HEK293T (cell line): ENCODE measurements at places on chromosomes 12 and 14.

DNA sequence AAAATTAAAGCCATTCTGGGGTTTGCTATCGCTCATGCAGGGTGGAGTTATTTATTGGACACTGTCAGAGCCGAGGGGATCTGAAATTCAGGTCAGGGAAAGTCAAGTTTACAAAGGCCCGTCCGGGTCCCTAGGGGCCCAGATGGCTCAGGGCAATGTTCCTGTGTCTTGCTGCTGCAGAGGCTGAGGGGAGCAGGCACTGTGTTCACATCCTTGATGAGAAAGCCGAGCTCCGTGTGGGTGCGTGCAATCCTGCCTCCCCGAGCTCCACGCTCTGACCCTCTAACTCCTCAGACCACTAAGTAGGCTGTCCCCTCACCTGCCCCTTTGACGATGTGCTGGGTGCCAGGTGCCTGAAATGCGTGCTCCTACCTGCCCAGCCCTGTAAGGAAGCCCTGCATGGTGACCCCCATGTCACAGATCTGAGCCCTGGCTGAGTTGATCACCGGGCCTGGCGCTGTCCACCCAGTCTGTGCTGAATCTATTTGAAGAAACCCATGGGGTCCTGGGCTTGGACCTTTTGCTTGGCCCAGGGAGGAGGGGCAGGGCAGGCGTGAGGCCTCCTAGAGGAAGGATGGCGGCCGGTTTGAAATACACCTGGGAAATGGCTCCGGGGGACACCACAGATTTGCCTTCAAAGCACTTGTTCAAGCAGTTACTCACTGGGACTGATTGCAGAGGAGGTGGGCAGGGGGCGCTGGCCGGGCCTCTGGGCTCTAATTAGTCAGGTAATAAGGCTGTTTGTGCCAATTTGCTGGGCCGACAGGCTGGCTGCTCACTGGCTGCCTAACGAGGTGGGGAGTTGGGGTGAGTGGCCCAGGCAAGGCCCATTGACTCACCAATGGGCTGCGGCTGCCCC lies 204.3 kb downstream of the KIF26A start:
- DNase-seq = no peak

DNA sequence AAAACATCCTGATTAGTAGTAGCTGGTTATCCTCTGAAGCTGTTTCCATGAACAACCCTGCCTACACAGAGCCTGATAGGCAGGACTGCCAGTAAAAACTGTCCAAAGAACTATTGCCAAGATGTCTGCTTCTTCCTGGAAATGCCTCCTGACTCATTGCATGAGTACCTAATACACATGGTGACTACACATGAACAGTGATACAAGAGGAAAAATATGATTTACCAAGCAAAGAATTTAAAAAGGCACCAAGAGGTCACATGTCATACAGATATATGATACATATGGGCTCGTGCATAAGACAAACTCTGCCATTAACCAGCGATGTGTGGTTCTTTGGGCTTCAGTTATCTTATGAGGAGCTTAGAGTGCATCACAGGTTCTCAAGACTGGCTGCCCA lies 552.3 kb downstream of the SLC16A7 start:
- no peak for DNase-seq

GRCh38 chr12:69623970-69624369 lies 13.3 kb upstream of the LRRC10 start:
- DNase-seq = no peak

GRCh38 chr14:39005044-39005880 lies 97.8 kb downstream of the SEC23A start:
- DNase-seq = no peak

DNA sequence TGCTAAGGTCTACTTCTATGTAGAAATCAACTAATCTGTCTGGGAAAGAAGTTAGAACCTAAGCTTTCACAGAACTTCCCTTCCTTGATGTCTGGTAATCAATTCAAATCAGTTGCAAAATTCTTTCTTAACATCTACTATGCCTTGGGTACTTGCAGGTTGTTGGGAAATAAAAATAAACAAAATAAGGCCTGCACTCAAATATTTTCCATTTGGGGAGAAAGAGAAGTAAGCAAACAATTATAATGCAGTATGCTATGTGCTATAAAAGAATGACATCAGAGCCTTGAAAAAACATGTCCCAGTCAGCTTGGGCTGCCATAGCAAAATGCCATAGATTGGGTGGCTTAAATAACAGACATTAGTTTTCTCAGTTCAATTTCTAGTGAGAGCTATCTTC lies 425.9 kb upstream of the DCN start:
- no peak for DNase-seq

- no peak for DNase-seq
These were observed 193.6 kb upstream of the FAR2 start for GRCh38 chr12:28955491-28955890.

- peak; percentile 47 for DNase-seq
These were observed 713 bp downstream of the FRMD6 start for GRCh38 chr14:51652168-51653078.

DNA sequence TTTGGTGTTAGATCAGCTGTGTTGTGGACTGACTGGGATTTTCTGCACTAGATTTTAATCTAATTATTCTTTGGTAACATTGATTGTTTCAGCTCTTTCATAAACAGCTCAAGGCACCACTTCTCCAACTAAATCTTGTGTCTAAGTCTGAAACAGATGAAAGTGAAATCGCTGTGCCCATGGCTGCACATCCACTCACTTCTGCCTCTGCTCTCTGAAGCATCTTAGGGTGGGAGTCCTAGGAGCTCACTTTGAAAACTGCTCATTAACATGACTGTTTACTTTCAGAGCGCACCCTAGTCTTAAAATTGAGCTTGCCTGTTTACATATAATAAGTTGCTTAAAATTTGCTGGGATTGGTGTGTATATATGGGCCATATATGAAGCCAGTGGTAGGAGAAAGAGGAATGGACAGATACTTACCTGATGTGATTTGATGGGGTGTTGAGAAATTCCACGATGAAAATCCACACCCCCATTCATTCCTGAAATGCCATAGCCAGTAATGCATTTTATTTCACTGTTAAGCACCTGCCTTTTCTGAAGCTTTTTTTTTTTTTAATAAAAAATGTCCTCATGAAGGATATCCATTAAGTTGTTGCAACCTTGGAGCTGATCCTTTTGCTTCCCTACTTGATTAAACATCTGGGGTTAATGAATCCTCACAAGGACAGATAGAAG lies 52.8 kb downstream of the PPFIBP1 start:
- no peak for DNase-seq

- DNase-seq = no peak
These were observed 76.7 kb downstream of the TMEM121 start for GRCh38 chr14:105602799-105603793.
